ENCODE measurements at places on chromosomes 5 and 9. TPM values are rescaled to one million over a fixed set of nuclear protein-coding genes. Genes with fewer than 3 reads are reported as not detected.

GARIN3 gene
- not detected for polyA plus RNA-seq

DNA sequence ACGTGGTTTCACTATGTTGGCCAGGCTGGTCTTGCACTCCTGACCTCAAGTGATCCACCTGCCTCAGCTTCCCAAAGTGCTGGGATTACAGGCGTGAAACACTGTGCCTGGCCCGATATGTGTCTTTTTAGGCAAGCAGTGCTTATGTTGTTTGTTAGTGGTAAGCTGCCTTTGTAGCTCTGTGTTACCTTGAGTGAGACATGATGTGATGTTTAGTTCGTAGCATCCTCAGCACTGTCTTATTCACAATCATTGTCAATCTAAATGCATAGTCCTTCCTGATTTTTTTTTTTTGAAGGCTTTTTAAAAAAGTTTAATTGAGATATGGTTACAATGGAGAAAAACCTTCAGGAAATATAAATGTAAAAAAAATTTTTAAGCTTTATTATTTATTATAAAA, 45.5 kb downstream of the EXOSC2 start:
- DNase-seq, result no peak

ATP10B gene
- polyA plus RNA-seq, result 0.67 TPM

DNA sequence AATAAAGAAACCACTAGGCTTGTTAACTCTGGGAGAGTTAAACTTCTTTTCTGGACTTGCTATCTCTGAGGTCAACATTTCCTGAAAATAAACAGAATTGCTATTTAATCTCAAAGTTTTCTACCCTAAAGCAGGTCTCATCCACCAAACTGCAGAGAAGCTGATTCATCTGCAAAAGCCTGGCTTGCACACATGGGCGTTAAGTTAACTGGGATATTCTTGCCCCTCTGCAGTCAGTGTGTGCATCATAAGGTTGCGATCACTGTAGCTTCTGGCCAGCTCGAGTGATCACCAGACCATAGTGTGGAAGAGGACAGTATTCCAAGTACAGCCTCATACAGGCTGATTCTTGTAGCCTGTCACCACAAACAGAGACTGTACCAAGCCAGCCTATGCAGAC, 99.2 kb downstream of the SPOCK1 start:
- DNase-seq, result no peak

GFI1B gene
- polyA plus RNA-seq, result 2.1 TPM

NME5 gene
- polyA plus RNA-seq, result 20.3 TPM

ANKRD20A1 gene
- polyA plus RNA-seq, result 3.1 TPM

NRARP gene
- 6.7 TPM for polyA plus RNA-seq

DNA sequence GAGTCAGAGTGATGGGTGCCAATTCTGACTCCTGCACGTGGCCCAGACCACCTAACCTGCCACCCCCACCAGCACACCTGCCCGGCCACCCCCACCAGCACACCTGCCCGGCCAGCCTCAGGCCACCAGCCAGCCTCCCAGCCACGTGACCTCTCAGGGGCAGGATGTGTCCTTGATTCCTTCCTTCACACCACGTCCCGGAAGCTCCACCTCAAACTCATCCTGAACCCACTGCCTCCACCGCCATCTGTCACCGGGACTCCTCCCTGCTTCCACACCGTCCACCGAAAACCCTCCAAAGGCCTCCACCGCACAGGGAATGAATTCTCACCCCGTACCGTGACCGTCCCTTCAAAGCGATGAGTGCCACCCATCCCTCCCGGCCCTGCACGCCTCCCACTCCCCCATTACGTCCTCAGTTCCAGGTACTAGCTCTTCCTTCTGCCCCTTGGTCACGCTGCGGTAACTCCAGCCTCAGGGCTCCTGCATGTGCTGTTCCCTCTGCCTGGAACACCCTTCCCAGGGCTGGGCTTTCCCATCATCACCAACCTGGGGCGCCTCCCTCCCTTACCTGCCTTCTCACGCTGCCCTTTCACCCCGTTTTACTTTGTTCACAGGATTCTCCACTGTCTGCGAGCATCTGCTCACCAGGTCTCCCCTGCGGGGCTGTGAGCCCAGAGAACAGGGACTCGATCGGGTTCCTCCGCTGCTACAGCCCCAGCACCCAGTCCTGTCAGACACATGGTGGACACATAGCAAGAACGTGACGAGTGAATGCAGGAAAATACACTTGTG, 82.9 kb downstream of the ADAMTS2 start:
- DNase-seq, result no peak

POU5F2 gene
- polyA plus RNA-seq, result 0.05 TPM

- DNase-seq, result no peak
These were observed 16.1 kb downstream of the FBP2 start for GRCh38 chr9:94577571-94577970.

Data from right renal pelvis (tissue), 4 donors.